ENCODE measurements at places on chromosomes 4 and X.

DNA sequence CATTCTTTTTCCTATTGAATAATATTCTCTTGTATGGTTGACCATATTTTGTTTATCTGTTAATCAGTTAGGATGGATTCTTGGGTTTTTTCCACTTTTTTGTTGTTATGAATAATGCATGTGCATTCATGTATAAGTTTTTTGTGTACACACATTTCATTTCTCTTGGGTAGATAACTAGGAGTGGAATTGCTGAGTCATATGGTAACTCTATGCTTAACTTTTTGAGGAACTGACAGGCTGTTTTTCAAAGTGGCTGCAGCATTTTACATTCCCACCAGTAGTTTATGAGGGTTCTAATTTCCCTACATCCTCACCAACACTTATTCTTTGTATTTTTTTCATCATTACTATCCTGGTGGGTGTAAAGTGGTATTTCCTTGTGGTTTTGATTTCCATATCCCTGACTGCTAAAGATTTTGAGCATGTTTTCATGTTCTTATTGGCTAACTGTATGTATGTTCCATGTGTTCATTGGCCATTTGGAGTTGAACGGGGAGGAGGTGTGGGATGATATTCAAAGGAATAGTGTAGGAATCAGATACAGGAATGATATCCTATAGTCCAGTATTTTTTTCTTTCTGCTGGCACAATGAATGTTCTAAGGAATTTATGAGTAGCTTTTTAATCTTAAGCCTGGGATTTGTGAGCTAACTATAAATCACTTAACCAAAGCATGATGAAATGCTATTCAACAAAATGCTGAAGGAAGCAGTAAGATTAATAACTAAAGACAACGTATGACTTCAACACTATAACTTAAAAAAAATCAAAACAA lies 114.3 kb downstream of the AMELX start:
- no peak for DNase-seq

GRCh38 chr4:28001698-28002097 lies 1141.1 kb downstream of the STIM2 start:
- no peak for DNase-seq

DNA sequence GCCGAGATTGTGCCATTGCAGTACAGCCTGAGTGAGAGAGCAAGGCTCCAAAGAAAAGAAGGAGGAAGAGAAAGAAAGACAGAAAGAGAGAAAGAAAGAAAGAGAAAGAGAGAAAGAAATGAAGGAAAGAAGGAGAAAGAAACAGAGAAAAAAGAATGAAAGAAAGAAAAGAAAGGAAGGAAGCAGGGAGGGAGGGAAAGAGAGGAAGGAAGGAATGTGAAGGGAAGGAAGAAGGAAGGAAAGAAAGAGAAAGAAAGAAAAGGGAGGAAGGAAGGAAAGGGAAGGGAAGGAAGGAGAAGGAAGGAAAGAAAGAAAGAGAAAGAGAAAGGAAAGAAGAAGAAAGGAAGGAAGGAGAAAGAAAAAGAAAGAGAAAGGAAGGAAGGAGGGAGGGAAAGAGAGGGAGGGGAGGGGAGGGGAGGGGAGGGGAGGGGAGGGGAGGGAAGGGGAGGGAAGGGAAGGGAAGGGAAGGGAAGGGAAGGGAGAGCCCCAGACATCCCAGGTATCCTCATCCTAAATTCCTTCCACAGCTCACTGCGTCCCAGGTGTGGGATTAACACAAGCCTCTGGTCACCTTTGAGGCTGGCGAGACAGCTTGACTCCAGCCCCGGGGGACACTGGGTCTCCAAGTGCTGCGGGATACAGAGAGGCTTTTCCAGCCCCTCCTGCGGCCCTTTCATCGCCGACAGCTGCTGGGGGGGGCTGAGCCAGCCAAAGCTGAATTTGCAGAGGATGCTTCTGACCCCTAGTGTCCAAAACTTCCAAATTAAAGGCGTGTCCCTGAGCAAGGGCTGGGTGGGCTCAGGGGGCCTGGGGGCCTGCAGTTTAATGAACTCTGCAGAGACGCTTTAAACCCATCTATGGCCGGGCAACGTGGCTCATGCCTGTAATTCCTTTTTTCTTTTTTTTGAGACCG lies 24.2 kb upstream of the CSF2RA start:
- no peak for DNase-seq

DNA sequence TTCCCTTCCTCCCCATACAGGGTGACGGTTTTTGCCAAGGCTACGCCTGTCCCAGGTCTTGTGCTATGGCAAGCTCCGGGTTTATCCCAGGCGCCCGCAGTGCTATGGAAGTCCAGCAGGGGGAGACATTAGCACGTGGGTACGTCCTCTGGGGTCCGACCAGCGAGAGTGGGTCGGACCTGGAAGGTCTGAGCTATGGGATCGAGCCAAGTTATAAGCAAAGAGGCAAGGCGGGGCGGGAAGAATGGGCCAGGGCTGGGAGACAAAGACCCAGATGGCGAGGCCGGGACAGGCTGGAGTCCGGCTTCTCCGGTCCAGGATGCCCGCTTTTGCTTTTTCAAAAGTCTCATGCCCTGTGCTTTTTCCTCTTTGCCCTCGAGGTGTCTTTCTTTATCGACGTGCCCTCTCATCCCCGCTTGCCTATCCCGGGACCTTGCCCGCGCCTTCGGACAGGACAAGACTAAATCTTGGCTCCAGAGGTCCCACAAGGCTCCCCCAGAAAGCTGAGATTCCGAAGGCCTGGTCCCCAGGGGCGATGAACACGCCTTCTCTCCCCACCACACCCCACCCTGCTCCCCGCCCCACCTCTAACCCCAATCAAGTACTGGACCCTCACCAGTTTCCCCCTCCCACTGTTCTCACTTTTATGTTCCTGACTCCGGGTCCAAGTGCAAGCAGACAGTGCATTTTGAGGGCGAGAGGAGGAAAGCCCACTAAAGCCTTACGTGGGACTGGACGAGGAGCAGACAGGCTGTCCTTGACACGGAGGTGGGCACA lies 785 bp upstream of the EFNB1 start:
- peak; percentile 41 for DNase-seq

DNA sequence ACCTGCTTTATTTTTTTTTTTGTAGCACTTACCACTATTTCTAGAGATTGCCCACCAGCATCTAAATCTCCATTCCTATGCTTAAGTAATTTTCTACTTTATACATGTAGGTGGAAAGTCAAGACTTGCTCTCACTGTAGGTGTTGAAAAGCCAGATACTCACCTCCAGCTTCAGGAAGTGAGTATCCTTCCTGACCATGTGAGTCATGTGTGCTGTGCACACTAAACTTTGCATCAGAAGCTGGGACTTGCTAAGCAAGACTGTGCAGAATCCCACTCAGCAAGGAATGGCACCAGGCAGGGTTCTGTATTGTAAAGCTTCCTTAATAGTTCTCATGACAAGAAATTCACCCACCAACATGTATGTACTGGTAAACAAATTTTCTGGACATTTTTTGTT lies 151.8 kb downstream of the POU4F2 start:
- no peak for DNase-seq
